Common myeloid progenitor, CD34-positive (primary cell): ENCODE measurements at places on chromosomes 6 and 20.
A peak's percentile ranks its signal among the peaks of the same experiment; 100 is the strongest.

- DNase-seq, result peak; percentile 87
These were observed 132.7 kb upstream of the TMEM170B start for GRCh38 chr6:11404838-11405237.

DNA sequence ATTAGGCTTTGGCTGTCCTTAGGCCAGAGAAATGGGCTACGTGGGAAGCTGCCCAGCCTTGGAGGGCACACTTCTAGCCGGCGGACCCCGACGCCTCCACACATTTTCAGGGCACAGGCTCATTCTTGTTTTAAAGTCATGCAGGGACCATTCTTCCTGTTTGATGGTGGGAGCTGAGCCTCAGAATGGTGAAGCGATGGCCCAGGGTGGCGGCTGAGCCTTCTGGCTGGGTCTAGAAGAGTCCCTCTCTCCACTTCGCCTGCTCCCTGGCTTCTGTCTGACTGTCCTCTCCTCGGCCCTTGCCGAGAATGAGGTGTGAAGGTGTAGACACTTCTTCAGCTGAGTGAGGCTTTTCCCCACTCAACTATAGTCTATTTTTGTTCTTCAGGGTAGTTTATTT, 114.4 kb downstream of the SULF2 start:
- DNase-seq, result no peak

GRCh38 chr6:140275725-140276124, 901.3 kb upstream of the CITED2 start:
- no peak for DNase-seq

- no peak for DNase-seq
These were observed 47.2 kb downstream of the QKI start for GRCh38 chr6:163461696-163462095.

DNA sequence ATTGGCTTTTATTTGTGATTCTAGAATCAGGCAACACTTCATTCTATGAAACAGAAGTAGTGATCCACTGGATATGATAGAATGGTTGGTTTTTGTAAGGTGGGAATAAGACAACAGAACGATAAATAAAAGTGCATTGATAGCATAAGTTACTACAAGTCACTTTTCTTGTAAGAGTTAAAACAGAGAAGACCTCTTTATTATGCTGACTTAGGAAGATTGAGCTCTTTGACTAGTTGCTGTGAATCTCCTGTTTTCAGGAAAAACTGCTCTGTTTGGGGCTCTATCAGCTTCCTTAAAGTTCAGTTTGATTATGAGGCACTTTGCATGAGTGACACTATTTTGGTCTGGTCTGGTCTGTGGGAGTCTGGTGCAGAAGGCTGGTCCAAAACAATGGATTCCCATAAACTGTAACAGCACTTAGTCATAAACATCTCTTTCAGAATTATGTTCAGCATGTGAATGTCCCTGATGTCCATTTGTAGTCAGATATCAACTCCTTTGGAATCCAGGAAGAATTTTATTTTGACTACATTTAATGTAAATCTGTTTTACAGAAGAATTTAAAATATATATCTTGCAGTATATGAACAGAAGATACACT, 35.0 kb upstream of the DSE start:
- DNase-seq, result no peak

DNA sequence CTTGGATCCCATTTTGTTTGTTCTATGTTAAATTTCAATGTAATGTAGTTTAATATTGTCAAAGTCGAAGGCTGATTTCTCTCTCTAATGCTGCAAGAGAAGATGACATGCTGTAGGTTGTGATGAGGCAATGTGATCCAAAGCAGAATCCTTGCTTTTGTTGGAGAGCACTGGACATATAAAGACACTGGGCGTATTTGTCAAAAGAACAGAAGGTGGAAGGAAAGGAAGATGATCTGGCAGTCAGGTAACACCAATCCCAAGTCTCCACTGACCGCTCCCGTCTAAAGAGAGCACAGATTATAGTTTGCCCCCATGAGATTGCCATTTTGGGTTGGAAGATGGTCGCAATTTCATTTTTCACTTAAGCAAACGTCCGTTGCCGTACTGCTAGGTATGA, 935 bp upstream of the RFX6 start:
- DNase-seq, result no peak

DNA sequence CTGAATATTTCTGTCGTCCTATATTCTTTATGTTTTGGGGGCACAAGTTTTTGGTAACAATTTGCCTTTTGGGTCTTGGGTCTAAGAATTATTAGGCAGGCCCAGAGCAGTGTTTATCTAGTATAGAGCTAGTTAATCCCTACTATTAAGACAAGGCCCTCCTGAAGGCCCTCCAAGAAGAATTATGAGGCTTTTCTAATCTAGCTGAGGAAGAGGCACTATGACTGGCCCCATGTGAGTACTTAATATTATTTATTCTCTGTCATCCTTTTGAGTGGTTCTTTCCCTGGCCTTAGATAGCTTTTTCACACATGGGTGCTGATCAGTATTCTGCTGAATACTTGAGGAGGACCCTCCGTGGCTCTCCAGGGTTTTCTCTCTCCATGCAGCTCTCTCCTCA, 25.1 kb downstream of the CHMP4B start:
- no peak for DNase-seq

- peak; percentile 95 for DNase-seq
These were observed 5.6 kb downstream of the TAGAP start for GRCh38 chr6:159038914-159039884.

- no peak for DNase-seq
These were observed 88.0 kb downstream of the ATP9A start for GRCh38 chr20:51680067-51680749.

GRCh38 chr6:87118054-87118453, 23.1 kb upstream of the CGA start:
- no peak for DNase-seq

DNA sequence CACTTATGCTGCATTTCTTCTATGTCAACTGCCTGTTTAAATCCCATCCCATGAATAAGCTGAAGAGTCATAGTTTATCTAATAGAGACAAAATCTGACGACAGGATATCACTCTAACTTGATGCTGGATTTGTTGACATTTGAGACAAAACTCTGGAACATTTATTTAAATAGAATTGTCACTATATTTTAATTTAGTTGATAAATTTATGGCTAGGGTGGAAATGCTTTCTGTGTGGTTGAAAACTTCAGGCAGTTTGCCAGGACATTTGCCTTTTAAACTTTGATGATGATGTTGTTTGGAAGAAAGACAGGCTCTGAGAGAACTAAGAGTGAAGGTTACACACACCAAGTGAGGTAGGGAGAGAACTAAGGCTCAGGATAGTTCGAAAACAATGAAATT, 68.1 kb downstream of the GJA1 start:
- DNase-seq, result no peak

GRCh38 chr20:51837876-51838420, 35.6 kb upstream of the SALL4 start:
- DNase-seq, result no peak

DNA sequence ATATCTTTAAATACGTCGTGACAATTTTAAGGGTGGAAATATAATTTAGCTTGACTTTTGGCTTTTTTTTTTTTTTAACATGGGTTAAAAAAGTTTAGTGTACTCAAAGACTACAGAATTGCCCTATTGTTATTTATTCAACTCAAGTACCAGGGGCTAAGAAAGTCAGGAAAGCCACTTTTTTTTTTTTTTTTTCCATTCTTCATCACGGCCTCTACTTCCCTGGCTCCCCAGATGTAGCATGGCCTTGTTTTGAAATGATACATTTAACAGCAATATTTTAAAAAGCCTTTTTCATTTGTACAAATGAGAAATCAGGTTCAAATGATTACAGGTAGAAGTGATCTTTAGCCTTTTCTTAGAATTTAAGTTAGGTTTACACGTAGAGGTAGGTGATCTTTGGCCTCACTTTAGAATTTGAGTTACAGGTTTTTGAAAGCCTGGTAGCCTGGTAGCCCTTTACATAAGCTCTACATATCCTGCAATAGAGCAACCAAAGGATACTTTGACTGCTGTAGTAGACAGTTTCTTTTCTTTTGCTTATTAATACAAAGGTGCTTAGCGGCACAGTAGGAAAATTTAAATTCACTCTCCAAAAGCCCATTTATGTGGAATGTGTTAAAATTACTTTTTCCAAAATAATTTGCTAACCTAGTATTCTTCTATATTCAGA, 160.5 kb upstream of the MMS22L start:
- DNase-seq, result no peak

GRCh38 chr20:29874476-29875202, 1382.8 kb upstream of the DEFB115 start:
- DNase-seq, result no peak

GRCh38 chr20:62067547-62068260, 2.0 kb upstream of the TAF4 start:
- no peak for DNase-seq

GRCh38 chr6:119209452-119210205, 131.2 kb upstream of the FAM184A start:
- DNase-seq, result no peak
